ENCODE measurements at places on chromosomes 1 and 21. TPM values are rescaled to one million over a fixed set of nuclear protein-coding genes. Genes with fewer than 3 reads are reported as not detected.

Gene AQP10
- not detected for total RNA-seq

Gene OR2G6
- not detected for total RNA-seq

Gene RAB25
- total RNA-seq: not detected

Gene MMEL1
- not detected for total RNA-seq

Gene SLC44A3
- 1.7 TPM for total RNA-seq

Gene RHCE
- 0.61 TPM for total RNA-seq

Gene NPR1
- under 0.01 TPM for total RNA-seq

Gene MSH4
- total RNA-seq: 0.12 TPM

Gene KLHDC7A
- total RNA-seq: not detected

Gene MAP10
- total RNA-seq: 3.4 TPM
